ENCODE measurements at places on chromosomes 5 and 9. TPM values are rescaled to one million over a fixed set of nuclear protein-coding genes. Genes with fewer than 3 reads are reported as not detected.

The XRCC4 gene
- total RNA-seq: 17.9 TPM

The MSANTD3 gene
- total RNA-seq: 55.1 TPM

The STXBP1 gene
- 10.8 TPM for total RNA-seq

The SERINC5 gene
- 23.7 TPM for total RNA-seq

The PALM2AKAP2 gene
- total RNA-seq: 20.4 TPM

The NTRK2 gene
- total RNA-seq: 9.8 TPM

The BTNL9 gene
- not detected for total RNA-seq

The TRPM6 gene
- total RNA-seq: 0.15 TPM

The DCAF12 gene
- 45.2 TPM for total RNA-seq

The STOM gene
- total RNA-seq: 61.8 TPM

The C5orf34 gene
- 1.7 TPM for total RNA-seq

The N4BP3 gene
- 2.6 TPM for total RNA-seq

The CD180 gene
- not detected for total RNA-seq

The NIPAL4 gene
- 1.1 TPM for total RNA-seq

The DMRT2 gene
- not detected for total RNA-seq

The C6 gene
- total RNA-seq: not detected

The PIGO gene
- total RNA-seq: 16.5 TPM

The KCTD16 gene
- total RNA-seq: 1.1 TPM

The NKD2 gene
- total RNA-seq: 0.10 TPM

The PHF24 gene
- not detected for total RNA-seq
